Activated CD8-positive, alpha-beta memory T cell treated with anti-CD3 and anti-CD28 coated beads for 4 hours (primary cell): ENCODE measurements at places on chromosomes 12 and 14.

GRCh38 chr12:110134691-110135411 is 10.7 kb downstream of the IFT81 start:
- DNase-seq, result no peak

DNA sequence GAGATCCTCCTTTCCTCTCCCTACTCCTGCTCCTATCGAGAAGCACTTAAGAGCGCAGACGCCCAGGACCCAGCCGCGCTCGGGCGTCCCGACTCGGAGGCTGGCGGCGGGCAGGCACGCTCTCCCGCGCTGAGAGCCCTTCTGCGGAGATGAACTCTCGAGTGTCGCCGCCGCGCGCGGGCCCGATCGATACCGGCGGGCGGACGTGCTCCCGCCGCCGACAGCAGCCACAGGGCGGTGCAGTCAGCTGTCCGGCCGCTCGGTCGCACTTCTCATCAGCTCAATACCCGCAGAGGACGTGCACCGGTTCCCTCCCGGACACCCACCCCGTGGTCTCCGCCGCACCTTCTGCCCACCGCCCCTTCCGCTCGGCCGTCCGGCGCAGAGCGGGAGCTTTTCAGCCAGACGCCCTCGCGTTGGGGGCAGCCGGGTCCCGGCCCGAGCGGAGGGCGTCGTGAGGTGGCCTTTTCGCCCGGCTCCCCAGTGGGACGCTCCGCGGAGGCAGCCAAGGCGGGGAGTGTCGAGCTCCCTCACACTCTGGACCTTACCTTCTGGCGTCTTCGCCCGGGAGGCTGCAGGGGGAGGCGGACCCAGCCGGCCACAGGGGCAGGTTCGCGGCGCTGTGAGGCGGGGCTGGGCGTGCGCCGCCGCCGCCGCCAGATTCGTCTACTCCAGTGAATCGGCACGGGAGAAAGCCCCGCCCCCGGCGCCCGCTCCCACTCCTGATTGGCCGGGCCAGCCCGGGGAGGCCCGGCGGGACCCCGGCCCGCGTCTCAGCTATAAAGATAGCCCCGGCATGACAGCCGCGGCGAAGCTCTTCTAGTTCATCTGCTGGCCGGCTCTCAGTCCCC is at the start of gene INSM2:
Gene INSM2, plus strand, starts transcription at position 808 of the 851 bp plus-strand sequence. CDS start 89 bp downstream, outside the sequence.
- DNase-seq, result peak; percentile 21

GRCh38 chr14:91356181-91356763 is 61.3 kb downstream of the CCDC88C start:
- DNase-seq, result no peak

DNA sequence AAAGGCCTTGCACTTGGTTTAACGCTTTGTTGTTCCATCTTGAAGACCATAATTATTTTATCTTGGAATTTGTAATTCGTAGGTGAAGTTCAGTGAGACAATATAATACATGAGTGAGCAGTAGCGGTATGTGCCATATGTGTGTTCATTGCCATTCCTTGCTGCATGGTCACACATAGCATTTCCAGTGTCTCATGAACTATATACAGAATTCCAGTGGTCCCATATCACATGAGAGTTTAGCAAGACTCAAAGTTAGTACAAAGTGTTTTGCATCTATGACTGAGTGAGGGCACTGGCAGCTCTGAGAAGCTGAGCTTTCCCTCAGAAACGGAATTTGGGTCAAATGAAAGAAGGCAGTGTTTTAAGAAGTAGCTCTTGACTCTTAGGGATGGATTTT is 359.8 kb downstream of the FOXG1 start:
- no peak for DNase-seq
